Upper lobe of left lung (tissue), 6 donors: ENCODE measurements at places on chromosomes 1 and 21. TPM values are rescaled to one million over a fixed set of nuclear protein-coding genes. Genes with fewer than 3 reads are reported as not detected.

FLG2 gene
- not detected for total RNA-seq

PRELP gene
- total RNA-seq: 104 TPM

HES3 gene
- not detected for total RNA-seq

DNA sequence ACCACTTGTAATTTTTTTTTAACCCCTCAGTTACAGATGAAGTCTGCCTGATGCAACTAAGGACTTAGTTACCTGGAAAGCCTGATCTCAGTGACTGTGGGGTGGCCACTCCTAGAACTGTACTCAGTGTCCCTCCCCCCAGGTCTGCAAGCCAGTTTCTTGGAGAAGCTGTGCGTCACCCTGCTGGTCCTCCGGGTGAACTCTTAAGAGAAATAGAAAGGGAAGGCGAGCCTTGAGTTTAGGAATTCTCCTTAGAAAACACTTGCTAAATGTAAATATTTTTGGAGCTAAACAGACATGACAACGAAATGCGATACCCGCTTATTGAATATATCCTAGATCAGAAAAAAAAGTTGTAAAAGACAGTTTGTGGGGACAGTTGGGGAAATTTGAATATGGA, 730 bp downstream of the SLC16A4 start:
- no peaks in the 10 kb centered on the region for H3K27me3 ChIP-seq
- no peaks in the 10 kb centered on the region for H3K4me1 ChIP-seq
- DNase-seq: peak; percentile 81
- H3K27ac ChIP-seq: peak overlapping the region; percentile 73

GRCh38 chr1:227563324-227564201, at the start of gene ZNF678:
Gene ZNF678, plus strand, starts transcription at chr1:227563556. Its CDS starts 87,436 bp downstream, at chr1:227650992.
- H3K27ac ChIP-seq: peak within 1 kb of the TSS; percentile 87
- no peaks in the 10 kb centered on the region for H3K36me3 ChIP-seq
- peaks cover 8% of the 10 kb centered on the region for H3K4me1 ChIP-seq
- peak within 1 kb of the TSS; percentile 69 for H3K4me3 ChIP-seq
- peaks cover 5% of the 10 kb centered on the region for H3K27me3 ChIP-seq

- H3K4me1 ChIP-seq: no peaks in the 10 kb centered on the region
- no peaks in the 10 kb centered on the region for H3K27me3 ChIP-seq
- H3K27ac ChIP-seq: no peak overlapping the region
- no peak overlapping the region for H3K4me3 ChIP-seq
- DNase-seq: no peak
- H3K36me3 ChIP-seq: no peaks in the 10 kb centered on the region
These were observed 125.8 kb upstream of the C8B start for GRCh38 chr1:57091642-57092041.

- H3K36me3 ChIP-seq: no peaks in the 10 kb centered on the region
- H3K4me1 ChIP-seq: peaks cover 11% of the 10 kb centered on the region
- H3K27ac ChIP-seq: no peak overlapping the region
- no peaks in the 10 kb centered on the region for H3K27me3 ChIP-seq
- H3K4me3 ChIP-seq: no peak overlapping the region
These were observed 31.6 kb upstream of the ETS2 start for GRCh38 chr21:38774152-38774551.
